ENCODE measurements at places on chromosomes 13 and 19.

DNA sequence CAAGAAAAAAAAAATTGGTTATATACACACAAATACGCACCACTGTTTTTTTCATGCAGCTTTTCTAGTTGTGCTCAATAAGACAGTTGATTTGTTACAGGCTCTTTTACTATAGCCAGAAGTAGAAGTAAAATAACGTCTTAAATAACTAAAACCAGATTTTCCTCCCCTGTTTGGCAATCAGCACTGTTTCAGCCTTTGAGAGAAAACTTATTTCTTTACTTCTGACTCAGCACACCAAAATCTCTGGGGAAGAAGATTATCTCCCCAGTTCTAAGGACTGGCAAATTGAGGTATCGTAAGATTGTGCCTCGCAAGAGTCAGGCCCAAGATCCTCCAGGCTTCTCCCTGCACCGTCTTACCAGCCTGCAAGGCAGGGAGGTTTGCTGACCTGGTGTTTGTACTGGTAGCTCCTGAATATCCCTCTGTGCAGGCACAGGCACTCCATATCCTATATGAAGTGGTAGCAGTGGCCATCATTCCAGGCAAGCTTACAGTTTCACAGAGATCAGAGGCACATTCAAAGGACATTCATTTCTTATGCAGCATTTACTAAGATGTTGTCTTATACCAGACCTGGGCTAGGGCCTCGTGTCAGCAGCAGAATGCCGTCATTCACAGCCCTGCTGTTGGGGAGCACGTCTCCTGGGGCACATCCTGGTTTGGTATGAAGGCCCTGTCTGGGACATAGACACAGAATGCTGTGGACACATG lies 268.2 kb downstream of the ZNF536 start:
- no peak for DNase-seq

GRCh38 chr13:37868691-37869505 lies 674 bp downstream of the TRPC4 start:
- no peak for DNase-seq

- DNase-seq, result no peak
These were observed at the start of gene CAPS for GRCh38 chr19:5913739-5914357. CAPS (plus strand) TSS chr19:5914254; CDS start chr19:5914407, 153 bp downstream.

- DNase-seq, result peak; percentile 19
These were observed at the start of gene ZNF415 for GRCh38 chr19:53132141-53132991. ZNF415 (minus strand) TSS chr19:53132910; CDS start chr19:53122676, 10,234 bp downstream.

GRCh38 chr19:15466851-15467733 lies 2.7 kb upstream of the RASAL3 start:
- DNase-seq, result peak; percentile 61

DNA sequence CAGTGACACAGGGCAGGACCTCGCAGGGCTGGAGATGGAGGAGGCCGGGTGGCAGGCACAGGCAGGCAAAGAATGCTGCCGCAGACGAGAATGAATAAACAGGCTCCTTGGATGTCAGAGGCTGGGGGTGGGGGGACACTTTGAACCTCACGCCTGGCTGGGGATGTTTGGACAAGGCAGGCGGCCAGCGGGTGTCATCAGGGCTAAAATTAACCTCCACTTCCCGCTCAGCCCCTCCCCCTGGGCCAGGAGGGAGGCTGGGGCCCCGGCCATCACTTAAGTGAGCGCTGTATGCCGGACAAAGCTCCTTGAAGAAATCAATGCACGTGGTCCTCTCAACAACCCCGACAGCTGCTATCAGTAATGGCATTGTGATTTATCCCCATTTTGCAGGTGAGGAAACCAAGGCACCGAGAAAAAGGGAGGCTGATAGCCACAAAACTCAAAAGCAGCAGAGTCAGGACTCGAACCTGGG lies 10.3 kb upstream of the FUT5 start:
- DNase-seq, result no peak

GRCh38 chr13:49833402-49833801 lies 40.9 kb upstream of the KPNA3 start:
- no peak for DNase-seq

DNA sequence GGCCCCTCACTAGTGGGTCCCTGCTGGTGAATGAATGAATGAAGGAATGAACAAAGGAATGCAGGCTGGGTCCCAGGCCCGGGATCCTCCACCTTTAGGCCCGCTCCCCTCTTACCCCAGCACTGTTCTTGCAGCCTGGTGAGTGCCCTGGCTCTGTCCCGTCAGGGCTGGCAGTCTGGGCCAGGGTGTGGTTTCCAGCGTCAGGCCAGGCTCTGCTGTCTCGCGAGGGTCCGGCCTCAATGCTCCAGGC lies 317 bp downstream of the LYL1 start:
- no peak for DNase-seq

DNA sequence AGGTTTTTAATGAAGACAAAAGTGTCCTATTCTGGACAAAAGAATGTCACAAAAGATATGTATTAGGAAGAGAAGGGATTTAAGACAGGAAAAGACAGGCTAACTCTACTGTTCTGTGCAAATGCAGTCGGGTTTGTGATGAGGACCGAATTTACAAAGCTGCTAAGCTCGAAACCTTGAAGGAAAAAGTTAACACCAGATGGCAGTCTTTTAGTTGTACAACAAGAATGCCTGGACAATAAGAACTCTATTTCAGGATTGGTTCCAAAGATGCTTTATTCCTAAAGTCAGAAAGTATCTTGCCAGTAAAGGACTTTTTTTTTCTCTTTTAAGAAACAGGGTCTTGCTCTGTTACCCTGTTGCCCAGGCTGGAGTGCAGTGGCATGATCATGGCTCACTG lies 51.1 kb downstream of the HS6ST3 start:
- peak; percentile 5 for DNase-seq

- DNase-seq, result peak; percentile 95
These were observed 43.1 kb downstream of the PCCA start for GRCh38 chr13:100131863-100132574.

GRCh38 chr13:97015661-97016350 lies 21.5 kb upstream of the OXGR1 start:
- DNase-seq, result no peak
